ENCODE measurements at places on chromosomes 7 and 10.

GRCh38 chr7:131521651-131522163 lies 34.7 kb downstream of the PODXL start:
- no peak for DNase-seq

DNA sequence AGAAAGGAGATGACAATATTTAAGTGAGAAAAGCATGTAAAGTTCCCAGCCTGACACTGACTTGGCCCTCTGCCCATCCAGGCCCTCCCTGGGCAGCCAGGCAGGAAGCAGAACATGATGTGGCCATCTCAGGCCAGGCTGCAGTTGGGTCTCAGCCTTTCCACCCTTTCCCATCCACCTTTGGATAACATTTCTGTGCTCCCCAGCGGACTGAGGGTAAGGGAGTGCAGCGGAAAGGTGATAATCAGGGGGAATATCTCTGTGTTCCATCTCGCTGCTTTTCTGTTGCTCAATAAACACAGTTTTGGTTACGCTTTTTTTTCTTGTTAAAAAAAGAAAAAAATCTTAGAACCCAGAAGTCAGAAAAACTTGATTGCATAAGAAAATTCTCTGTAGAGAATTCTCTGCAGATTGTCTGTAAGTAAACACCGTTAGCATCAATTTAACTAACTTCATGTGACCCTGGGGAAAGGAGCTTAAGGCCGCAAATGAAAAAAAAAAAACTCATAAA lies 37.2 kb upstream of the TARP start:
- DNase-seq: no peak

DNA sequence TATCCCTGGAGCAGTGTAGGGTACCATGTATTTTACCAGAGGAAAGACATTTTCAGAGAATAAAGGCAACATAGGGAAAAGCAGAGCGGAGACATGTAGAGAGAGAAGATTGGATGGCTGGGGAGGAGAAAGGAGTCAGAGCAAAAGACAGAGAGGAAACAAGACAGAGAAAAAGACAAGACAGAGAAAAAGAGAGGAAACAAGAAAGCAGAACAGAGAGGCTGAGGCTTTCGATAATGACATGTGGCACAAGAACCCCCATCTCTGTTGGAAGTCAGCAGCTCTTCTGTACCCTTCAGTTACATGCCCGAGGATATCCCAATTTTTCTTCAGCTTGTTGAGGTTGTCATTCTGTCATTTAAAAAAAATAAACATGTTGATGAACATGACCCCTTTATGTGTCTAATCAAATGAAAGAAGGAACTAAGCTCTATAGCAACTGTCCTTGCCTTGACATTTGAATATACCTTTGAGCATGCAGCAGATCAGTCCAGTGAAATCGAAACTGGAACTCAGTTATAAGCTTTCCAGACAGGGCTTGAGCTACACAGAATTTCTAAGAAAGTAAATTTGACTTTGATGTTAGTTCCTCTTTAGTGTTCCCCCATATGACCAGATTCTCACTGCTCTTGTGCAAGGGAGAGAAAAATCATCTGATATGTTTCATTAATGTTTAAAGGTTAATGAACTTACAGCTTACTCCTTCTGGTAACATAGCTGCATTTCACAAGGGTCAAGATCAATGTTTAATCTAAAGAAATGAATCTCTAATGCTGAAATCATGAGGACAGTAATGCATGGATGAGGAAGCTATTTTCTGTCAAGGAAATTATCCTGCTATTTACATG lies 75.1 kb upstream of the SP4 start:
- no peak for DNase-seq

DNA sequence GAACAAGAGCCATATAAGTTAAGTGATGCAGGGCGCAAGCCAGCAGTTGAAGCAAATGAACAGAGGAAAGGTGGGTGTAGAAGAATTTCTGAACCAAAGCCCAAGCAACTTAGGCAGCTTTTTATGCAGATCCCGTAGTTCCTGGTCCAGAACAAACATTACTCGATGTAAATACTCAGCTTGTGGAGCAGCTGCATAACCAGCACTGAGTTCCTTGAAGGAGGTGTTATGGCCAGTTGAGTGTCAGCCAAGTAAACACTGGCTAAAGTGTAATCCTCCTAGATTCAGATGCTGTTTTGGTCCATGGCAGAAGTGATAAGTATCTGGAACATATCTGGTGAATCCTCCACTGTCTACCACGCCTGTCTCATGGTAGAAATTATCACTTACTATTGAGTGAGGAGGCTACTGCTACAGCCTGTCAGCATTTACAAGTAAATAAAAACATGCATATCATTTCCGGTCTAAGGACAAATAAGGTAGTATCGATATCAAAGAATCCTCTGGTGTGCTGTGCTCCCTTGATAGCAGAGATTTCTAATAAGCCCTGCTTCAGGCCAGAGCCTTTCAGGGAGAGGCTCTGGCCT lies 213.9 kb downstream of the DYNC1I1 start:
- DNase-seq: no peak

GRCh38 chr10:33388785-33389184 lies 54.3 kb upstream of the NRP1 start:
- no peak for DNase-seq

- DNase-seq: no peak
Measured at GRCh38 chr7:142855114-142855743, 353 bp downstream of the EPHB6 start.

- DNase-seq: no peak
Measured at GRCh38 chr10:15220445-15220844, 52.0 kb upstream of the NMT2 start.

DNA sequence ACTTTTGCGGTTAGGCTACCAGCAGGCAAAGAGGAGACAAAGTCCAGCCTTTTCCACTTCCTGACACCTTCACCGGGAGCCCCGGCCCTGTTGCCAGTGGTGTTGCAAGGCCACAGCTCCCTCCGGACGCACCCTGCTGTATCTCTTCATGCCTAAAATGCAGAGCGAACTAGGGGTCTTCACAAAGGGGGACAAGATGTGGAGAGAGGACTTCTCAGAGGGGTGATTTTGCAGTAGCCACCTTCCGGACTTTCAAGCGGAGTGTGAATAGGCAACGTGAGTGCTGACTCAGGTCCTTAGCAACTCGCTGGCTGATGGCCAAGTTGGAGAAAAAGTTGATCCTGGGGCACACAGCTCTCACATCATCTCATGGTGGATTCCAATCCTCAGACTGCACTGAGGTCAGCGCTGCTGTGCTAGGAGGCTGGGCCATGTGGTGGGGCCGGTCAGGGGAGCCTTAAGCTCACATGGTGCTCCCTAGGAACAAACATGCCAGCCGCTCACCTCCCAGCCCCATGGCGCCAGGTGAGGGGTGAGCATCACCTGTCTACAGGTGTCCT lies 166.3 kb downstream of the LCOR start:
- no peak for DNase-seq

DNA sequence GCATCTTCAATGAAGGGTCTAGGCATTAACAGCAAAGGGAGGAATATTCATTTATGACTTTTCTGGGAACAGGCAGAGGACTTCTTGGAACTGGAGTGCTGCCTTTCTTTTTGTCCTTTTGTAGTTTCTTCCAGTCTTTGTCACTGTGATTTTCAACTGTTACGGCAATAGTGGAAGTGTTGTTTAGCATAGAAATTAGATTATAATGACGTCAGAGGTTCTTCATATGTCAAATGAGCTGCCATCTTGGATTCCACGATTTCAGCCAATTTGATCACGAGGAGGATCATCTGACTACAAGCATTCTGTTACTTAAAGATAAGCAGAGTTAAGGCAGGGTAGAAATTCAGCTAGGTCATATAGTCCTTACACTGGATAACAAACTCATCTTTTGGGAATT lies 239.0 kb downstream of the NEBL start:
- no peak for DNase-seq

DNA sequence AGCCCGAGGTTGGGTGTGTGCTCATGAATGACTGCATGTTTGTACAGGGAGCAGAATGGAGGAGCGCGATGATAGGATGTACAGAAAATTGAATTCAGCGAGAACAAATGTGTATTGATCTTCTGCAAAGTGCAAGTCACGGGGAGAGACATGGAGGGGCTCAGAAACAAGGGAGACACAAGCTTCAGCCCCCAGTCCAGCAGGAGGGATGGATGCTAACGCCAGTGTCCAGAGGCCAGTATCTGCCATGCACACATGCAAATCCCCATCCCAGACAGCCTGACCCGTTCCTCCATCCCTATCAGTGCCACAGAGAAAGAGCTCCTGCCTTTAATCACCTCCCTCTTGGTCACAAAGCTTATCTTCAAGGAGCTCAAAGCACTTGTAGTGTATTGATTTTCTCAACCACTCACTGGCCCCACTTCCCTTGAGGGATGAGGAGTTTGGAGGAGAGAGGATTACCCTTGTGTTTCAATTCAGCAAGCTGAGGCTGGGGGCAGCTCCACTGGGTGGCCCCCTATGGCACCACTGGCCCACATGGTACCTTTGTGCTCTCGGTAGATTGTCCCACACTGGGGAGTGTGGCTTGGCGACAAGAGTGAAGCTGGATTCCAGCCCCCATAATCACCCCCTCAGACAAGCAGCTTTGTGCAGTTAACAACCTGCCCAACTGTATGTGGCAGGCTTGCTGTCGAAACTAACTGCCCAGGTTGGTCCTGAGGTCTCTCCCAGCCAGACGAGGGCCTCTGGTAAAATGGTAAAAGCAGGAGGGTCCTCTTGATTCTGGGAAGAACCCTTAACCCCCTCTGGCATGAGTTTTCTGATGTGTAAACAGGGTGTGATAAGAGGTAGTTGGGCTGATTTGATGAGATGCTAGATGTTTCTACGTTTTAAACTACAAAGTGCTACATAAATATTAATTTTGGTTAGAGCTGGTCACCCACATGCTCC lies 151.6 kb upstream of the UNC5B start:
- no peak for DNase-seq

- no peak for DNase-seq
Measured at GRCh38 chr10:118471863-118472262, 123.6 kb downstream of the PRLHR start.

- no peak for DNase-seq
Measured at GRCh38 chr10:129854796-129855705, 109.0 kb downstream of the EBF3 start.

- no peak for DNase-seq
Measured at GRCh38 chr7:74470504-74470903, 16.8 kb downstream of the GTF2IRD1 start.

DNA sequence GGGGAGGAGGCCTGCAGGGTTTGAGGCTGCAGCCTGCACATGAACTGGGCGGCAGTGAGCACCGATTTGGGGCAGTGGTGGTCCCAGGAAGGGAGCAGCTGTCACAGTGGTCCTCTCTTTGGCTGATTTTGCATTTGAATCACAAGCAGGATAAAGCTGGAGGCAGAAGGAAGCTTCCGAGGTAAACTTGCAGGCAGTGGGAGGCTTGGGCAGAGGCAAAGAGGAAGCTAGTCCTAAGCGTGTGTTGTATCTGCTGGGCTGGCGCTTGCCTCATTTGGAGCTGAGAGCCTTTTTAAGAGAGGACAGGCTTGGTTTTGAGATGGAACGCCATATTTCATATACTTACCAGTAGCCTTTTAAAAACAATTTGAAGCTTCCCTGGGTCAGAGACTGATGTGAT lies 177.2 kb upstream of the PODXL start:
- no peak for DNase-seq

GRCh38 chr7:494906-495305 lies 24.7 kb downstream of the PDGFA start:
- no peak for DNase-seq

- DNase-seq: no peak
Measured at GRCh38 chr7:129742256-129742655, 130.7 kb downstream of the NRF1 start.

GRCh38 chr10:76040830-76041220 lies 609.4 kb downstream of the LRMDA start:
- no peak for DNase-seq

DNA sequence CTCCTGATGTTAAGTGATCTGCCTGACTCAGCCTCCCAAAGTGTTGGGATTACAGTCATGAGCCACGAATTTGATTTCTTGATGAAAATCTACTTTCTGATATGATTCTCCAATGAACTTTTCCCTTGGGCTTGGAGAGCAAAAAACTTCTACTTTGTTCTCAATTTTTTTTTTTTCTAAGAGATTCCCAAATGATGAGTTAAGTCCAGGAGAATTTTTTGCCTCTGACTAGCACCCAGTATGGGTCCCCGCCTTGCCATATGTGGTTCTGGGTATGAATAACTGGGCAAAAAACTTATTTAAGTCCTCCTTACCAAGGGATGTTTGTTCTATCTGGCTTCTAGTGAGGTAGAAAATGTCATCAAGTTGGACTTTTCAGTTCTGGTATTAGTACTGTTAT lies 147.9 kb upstream of the LYZL1 start:
- no peak for DNase-seq

GRCh38 chr7:125355899-125356298 lies 426.3 kb upstream of the POT1 start:
- DNase-seq: no peak

DNA sequence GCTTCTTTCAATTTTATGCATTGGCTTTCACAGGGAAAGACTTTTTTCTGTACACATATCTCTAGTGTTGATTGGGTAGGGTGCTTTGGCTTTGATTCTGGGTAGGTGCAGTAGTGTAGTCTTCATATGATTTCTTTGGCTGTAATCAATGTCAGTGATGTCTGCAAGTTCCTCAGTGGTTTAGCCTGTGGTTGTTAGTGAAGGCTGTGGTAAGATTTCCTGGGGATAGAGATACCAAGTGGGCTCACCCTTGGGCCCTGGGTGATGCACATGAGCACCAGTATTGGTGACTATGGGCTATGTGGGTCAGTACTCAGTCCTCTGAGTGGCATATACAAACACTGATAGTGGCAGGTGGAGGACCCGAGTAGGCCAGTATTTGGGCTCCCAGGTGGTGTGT lies 13.0 kb downstream of the GIMAP8 start:
- no peak for DNase-seq

GRCh38 chr7:106629516-106629915 lies 31.4 kb downstream of the CCDC71L start:
- no peak for DNase-seq

- no peak for DNase-seq
Measured at GRCh38 chr10:117928741-117929140, 118.0 kb downstream of the RAB11FIP2 start.

DNA sequence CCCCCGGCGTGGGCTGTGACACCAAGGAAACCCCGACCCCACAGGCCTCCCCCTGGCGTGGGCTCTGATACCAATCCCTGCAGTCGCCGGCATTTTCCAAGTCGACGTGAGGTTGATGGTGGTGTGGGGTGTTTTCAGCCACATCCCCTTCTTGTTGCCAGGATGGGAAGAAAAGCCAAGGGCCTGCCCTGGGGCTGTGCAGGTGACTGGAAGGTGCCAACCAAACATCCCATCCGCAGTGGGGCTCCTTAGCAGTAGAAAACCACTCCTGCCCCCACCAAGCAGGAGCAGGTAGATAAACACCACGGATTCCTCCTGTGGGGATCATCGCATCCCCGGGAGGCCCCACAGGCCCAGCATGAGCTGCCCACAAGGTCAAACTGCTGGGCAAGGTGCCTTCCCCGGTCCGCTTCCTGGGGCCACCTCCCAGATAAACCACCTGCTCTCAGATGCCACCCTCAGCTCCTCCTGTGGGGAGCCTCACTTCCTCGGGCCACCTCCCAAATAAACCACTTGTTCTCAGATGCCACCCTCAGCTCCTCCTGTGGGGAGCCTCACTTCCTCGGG lies 88.5 kb upstream of the DIP2C start:
- no peak for DNase-seq
